Parietal lobe (tissue), 2 donors: ENCODE measurements at places on chromosomes 3 and 15. TPM values are rescaled to one million over a fixed set of nuclear protein-coding genes. Genes with fewer than 3 reads are reported as not detected.

The LRCH3 gene
- 120 TPM for total RNA-seq

The GABRA5 gene
- total RNA-seq = 54.5 TPM

The PLCH1 gene
- 13.1 TPM for total RNA-seq

The TRH gene
- total RNA-seq = 1.6 TPM

The APPL1 gene
- 108 TPM for total RNA-seq

The DLEC1 gene
- total RNA-seq = 1.6 TPM

The WDR49 gene
- 8.8 TPM for total RNA-seq
